ENCODE measurements at places on chromosomes 2 and 18.

- no peak for DNase-seq
Observed at GRCh38 chr2:28576714-28577113, 80.9 kb downstream of the PLB1 start.

DNA sequence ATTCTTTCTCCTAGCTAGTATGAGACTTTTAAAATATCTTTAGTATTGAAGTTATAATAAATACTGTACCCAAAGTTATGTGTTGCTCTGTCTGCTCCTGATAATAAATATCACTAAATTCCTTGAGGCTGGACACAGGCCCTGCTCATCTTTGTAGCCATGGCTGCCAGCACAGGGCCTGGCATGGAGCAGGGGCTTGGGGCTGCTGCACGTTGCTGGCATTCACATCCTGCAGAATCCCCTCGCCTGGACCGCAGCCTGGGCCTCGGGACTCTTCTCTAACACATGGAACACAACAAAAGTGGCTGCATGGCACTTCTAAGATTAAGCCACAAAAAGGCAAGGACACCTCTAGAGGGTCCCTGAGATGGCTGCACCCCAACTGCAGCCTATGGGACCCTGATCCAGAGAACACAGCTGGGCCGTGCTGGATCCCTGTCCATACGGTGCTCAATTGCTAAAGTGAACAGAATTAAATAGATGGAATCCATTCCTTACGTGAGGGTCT lies 477.5 kb upstream of the MYT1L start:
- no peak for DNase-seq

DNA sequence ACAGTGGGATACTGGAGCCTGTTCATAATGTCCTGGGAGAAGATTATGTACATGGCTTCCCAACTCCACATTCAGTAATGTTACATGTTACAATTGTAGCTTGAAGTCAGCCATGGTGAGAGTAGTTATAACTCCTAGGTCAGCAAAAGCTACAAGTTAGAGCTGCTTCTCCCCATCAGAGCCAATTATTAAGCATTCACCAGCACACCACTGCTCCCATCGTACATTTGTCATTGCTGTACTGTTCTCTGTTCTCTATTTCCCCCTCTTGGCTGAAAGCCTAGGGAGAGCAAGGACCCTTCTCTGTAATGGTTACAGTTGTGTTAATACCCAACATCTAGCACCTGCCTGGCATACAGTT lies 5.3 kb upstream of the TLK1 start:
- no peak for DNase-seq

DNA sequence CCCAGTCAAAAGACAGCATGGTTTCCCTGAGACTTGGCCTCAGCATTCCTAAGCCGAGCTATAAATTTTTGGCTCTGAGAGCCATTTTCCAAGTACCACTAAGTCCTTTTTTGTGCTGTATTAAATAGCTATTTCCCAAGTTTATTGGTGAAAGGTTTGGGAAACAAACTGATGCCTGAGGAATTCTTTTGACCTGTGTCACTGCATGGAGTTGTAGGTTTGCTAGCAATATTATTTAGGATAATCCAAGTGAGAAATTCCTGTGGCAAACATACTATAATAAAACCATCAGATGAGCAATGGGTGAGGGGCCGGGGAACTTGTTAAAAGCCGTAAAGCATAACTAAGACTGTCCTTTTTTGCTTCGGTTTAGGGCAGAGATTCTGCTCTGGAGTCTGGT lies 28.4 kb downstream of the ARHGAP28 start:
- DNase-seq, result no peak

DNA sequence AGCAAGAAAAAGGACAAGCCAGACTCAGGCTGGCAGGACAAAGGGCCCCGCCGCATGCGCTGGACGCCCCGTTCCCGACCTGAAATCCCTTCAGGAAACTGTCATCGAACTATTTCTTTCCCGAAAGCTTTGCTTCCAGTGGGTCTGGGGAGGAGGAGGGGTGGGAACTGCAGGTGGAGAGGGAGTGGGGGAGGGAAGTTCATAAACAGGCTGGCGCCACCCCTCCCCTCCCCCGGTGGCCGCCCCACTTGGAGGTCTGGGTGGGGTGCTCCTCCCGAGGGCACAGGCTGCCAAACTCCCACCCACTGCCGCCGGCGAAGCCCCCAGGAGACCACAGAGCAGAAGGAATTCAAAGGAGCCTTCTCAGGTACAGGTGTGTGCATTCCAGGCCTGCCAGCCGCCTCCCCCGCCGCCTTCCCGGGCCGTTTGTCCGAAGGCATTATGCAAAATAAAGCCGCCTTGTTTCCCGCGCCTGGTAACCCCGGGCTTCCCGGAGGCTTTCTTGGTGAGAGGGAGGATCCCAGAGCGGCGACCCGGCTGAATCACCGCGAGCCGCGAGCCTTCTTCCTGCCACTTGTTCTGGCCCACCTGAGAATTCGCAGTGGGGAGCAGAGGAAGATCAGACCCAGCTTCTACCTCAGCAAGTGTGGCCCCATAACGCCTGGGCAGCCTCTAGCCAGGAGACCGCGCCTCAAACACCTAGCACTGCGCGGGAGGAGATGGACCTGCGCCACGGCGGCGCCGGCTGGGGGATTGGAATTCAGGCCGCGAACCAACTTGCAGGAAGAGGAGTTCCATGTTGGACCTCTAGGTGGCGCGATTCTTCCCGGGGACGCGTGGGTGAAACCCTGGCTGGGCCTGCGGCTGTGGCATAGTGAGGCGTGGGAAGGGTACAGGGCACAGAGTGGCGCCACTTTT lies 101.9 kb downstream of the FOXI3 start:
- DNase-seq, result peak; percentile 15

DNA sequence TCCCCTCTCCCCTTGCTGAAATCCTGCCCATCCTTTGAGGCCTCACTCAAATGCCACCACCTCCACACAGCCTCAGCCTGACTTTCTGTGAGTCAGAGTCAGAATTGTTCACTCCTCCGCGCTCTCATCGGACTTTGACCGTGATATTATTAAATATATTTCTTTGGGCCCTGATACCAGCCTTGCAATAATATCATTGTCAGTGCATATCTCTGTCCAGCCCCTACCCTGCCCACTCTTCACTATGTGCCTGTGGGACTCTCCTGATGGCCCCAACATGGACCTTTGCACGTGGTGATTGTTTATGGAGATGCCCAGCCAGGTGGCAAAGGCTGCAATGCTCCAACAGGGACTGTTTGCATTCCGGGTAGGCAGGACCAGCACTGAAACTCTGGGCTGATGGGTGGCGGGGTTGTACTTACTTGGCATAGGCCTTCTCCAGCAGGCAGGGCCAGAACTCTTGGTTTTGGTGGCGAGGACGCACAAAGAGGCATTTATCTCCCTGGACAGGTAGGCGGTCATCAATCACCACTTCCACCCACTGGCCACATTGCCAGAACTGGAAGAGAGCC lies 37.3 kb downstream of the CAPN13 start:
- DNase-seq, result no peak

DNA sequence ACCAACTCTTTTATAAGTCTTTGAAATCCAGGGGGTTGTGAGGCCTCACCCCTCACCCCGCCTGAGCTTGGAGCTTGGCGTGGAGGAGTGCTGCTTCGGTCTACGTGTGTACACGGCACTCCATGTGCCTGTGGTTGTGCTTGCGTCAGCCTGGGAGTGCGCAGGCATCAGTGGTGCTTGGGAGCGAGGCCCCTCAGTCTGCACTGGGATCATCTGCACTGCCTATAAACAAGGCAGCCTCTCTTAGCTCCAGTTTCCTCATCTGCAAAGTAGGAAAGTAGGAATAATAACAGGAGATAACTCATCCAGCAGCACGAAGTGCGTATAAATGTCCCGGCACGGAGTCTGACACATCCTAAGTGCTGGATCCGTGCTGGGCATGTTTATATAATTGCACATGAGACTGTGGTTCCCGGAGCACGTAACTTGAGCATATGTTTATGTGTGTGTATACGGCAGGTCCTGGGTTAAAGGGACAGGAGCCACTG lies 1.2 kb downstream of the GYPC start:
- peak; percentile 43 for DNase-seq

DNA sequence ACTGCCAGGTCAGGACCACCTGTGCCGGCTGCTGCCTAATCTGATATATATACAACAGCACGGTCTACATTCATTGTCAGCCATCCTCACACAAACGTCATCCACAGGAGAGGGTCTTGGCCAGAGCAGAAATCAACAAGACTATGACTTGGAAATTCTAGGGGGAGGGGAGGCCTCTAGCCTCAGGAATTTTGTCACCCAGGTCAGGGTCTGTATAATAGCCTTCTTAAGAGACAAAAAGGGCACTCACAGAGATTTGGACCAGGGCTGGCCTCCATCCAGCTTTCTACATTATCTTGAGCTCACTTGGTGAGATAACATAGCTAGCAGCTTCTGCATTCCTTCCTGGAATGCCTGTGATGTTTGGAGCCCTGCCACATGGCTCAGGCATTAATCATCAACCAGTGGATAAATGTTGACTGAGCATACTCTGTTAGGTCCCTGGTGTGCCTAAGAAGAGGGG lies 50.4 kb upstream of the CTIF start:
- DNase-seq, result no peak

GRCh38 chr2:151032741-151033191 lies 228.9 kb downstream of the RBM43 start:
- no peak for DNase-seq

DNA sequence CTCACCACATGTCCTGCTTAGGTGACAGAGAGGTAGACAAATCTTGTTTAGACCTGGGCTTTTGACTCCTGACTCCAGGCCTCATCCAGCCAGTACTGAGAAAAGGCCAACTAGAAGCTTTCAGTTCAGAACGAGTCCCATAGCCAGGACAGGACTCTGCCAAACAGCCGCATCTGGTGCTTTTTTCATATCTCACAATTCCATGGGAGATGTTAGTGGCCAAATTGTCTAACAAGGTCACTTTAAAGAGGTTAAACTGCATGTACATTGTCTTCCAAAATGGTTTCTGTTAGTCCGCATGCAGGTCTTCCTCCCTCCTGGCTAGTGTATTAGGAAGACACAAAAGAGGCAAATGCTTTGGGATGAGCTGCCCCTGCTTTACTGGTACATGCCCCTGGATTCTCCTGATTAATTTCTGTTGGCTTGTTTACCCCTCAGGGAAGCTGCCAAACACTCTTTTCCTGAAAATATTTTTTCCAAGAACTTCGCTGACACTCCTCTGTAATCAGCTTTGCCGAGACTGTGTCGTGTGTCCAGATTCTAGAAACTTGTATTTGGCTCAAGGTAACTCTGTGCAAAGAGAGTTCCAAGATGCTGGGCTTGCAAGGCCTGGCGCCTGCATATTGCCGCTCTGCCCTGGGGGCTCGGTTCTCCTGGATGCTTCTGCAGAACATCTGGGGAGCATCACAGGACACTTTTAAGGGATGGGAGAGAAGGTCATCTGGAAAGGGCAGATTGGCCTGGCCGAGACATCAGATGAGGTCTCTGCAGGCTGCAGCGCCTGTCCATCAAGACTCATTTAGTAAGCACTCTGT lies 209.2 kb upstream of the APCDD1 start:
- no peak for DNase-seq

- DNase-seq, result no peak
Observed at GRCh38 chr2:174719016-174719415, 45.3 kb downstream of the CHRNA1 start.

- DNase-seq, result no peak
Observed at GRCh38 chr2:191345788-191346187, 100.6 kb downstream of the MYO1B start.

GRCh38 chr2:212930556-212931260 lies 220.7 kb downstream of the IKZF2 start:
- DNase-seq, result no peak

GRCh38 chr2:215572341-215572848 lies 136.5 kb upstream of the FN1 start:
- no peak for DNase-seq

DNA sequence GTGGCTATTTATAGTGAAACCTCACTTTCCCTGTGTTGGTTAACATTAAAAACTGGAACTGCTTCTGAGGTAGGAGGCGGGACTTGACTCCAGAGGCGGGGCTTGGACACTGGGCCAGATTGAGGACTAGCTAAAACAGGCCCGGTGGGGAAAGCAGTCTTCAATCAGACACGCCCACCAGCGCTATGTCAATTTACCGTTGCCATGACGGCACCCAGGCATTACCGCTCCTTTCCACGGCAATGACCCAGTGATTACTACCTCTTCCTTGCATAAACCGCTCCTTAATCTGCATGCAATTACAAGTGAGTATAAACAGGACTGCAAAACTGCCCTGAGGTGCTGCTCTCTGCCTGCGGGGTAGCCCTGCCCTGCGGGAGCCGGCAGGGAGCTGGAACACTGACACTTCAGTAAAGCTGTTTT lies 35.3 kb downstream of the LRRFIP1 start:
- DNase-seq, result peak; percentile 86

GRCh38 chr2:191811807-191812602 lies 34.9 kb downstream of the CAVIN2 start:
- DNase-seq, result peak; percentile 31

GRCh38 chr2:1742301-1742680 lies 2.0 kb downstream of the PXDN start:
- DNase-seq, result no peak

GRCh38 chr2:40225670-40226210 lies 226.2 kb downstream of the SLC8A1 start:
- DNase-seq, result no peak

DNA sequence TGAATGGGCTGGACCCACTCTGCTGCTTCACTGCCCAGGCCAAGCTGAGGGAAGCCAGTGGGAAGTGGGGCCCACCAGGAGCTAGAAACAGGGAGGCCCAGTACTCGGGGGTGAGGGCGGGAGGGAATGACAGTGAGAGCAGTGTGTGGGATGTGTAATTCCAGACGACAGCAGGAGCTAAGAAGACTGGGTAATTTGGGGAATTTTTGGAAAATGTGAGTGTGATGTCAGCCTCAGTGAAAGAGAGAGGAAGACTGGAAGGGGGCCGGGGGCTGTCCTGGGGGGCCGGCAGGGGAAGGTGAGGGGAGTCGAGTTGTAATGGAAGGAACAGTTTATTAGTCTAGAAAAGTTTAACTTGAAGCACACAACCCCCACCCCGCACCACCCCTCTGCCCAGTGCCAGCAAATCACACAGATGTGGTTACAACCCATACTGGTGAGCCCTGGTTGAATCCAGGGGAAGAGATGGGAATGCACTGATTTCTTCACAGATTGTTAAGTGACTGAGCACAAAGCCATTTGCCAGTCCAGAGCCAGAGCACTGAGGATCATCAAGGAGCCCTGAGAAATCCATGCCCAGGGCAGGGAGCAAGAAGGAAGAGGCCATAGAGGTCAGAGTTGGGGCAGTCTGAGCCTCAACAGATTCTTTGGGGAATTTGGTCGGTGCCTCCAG lies 76.7 kb upstream of the PKDCC start:
- DNase-seq, result no peak

DNA sequence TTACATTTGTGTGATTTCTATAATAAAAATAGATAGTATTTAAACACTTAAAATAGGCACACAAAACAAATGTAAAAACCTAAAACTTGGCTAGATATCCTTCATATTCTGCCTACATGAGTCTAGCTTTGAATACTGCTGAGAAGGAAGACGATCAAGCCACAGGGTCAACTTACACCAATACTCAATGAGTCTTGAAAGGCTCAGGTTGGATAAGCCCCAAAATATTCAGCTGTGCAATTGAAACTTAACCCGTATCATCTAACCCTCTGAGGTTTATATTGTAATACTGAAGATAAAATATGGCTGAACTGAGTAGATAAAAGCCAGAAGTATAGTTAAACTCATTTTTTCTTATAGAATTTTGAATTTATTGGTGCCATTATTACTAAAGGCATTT lies 313.0 kb upstream of the NRXN1 start:
- no peak for DNase-seq

GRCh38 chr18:55355223-55355622 lies 232.8 kb downstream of the TCF4 start:
- no peak for DNase-seq

GRCh38 chr2:143195511-143195910 lies 66.3 kb downstream of the ARHGAP15 start:
- DNase-seq, result no peak

- DNase-seq, result peak; percentile 56
Observed at GRCh38 chr2:121888189-121888557, 132.7 kb downstream of the TSN start.

- no peak for DNase-seq
Observed at GRCh38 chr2:236568068-236568921, 1.3 kb upstream of the ACKR3 start.
